ENCODE measurements at places on chromosomes 7 and 10.

DNA sequence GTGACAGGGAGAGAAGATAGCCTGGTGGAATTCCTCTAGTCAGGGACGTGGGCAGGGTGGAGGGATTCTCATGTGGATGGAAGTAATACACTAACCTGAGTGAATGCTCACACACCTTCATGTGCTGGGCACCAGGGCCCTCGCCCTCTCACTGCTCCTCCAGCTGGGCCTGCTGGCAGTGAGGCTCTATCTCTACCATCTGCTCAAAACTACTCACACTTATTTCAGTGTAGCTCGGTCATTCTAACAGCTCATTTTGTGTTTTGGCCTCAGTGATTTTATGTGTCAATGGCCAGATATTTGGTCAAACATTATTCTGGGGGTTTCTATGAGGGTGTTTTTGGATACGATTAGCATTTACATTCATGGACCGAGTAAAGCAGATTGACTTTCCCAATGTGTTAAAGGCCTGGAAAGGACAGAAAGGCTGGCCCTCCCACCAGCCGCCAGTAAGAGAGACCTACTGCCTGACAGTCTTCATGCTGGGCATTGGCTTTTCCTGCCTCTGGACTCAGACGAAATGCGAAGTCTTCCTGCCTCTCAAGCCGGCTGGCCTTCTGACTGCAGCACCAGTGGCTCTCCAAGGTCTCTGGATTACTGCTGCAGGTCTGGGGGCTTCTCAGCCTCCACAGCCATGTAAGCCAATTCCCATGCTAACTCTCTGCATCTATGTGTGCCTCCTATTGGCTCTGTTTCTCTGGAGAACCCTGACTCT is 335.4 kb downstream of the CXCL12 start:
- no peak for DNase-seq

GRCh38 chr7:95646350-95646749 is 50.0 kb upstream of the PDK4 start:
- DNase-seq: no peak

GRCh38 chr10:30980951-30981616 is 50.6 kb downstream of the ZNF438 start:
- DNase-seq: no peak

DNA sequence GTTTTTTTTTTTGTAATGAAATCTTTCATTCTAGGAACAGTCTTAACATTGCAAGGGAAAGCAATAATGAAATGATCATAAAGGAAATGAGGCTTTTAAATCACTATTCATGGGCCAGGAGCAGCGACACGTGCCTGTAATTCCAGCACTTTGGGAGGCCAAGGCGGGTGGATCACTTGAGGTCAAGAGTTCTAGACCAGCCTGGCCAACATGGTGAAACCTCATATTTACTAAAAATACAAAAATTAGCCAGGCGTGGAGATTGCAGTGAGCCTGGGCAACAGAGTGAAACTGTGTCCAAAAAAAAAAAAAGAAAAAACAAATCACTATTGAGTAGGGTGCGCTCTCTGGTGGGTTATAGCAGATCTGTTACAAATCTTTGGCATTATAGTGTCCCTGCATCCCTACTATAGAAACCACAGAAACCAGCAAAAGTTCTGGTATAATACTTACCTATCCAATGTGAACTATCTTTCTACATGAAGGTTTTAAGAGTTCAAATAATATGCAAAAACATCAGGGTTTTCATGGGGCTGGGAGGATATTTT is 72.1 kb downstream of the GLI3 start:
- no peak for DNase-seq

DNA sequence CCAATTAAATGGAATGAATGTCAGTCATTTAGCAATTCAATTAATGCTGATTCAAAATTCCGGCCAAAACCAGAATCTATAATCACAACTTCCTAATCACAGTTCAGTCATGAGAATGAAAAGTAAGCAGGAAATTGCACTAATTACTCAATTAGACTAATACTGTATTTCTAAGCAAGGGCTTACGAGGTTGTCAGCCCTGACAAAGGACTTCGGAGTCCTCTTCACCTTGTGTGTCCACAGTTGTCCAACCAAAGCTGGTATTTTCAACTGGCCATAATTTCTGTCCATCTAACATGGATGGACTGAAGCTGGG is 17.4 kb downstream of the CPA1 start:
- DNase-seq: no peak

DNA sequence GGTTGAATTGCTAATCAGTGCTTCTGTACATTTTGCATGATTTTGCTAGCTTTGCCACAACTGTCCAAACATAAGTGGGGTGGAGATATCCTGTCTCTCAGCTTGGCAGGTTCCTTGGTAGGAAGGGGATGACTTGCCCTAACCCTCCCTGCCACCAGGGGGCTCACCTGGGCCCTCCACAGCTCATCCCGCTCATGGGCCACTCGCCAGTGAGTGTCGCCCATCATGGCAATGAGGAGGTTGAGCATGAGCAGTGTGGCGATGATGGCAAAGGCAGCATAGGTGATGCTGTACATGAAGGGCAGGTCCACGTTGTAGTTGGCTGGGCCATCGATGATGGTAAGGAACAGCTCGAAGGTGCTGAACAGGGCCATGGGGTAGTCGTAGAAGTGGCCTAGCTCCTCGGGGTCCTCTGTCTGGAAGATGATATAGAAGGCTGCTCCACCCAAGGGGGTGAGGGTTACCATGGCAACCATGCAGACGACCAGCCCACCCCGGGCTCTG is 12.2 kb downstream of the TRPV6 start:
- no peak for DNase-seq

DNA sequence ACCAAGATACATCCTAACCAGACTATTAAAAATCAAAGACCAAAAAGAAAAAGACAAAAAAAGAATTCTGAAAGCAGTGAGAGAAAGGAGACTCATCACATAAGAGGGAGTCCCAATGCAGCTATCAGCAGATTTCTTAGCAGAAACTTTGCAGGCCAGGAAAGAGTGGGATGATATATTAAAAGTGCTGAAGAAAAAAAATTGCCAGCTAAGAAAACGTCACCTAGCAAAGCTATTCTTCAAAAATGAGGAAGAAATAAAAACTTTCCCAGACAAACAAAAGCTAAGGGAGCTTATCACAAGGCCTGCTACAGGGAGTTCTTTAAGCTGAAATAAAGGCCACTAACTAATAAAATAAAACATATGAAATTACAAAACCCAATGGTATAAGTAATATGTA is 40.5 kb upstream of the CDK6 start:
- no peak for DNase-seq

- no peak for DNase-seq
Observed at GRCh38 chr10:119225083-119225658, 17.8 kb downstream of the GRK5 start.

DNA sequence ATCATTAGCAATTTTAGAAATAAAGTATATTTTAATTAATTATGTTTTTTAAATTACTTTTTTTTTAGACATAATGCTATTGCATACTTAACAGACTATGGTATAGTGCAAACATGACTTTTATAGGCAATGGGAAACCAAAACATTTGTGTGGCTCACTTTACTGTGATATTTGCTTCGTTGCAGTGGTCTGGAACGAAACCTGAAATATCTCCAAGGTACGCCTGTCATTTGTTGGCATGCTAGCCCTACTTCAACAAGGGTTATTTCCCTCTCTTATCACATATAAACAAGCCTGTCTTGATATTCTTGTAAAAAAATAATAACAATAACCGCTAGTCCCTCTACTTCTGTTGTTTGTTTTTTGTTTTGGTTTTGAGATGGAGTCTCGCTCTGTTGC is 74.2 kb downstream of the TYW1B start:
- DNase-seq: no peak

DNA sequence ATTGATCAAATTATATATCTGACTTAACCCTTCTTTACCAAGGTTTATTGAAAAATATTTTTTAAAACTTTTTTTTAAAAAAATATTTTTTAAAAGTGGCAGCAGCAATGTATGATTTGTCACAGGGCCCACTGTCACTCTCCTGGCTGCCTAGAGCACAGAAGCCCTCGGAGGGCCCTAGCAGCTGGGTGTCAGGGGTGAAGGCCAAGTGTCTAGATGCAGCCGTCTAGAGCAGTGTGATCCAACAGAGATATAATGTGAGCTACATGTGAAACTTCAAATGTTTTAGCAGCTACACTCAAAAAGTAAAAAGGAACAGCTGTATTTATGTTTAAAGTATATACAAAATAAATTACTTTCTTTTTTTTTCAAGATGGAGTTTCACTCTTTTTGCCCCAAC is 112.7 kb downstream of the ARHGAP22 start:
- DNase-seq: no peak

DNA sequence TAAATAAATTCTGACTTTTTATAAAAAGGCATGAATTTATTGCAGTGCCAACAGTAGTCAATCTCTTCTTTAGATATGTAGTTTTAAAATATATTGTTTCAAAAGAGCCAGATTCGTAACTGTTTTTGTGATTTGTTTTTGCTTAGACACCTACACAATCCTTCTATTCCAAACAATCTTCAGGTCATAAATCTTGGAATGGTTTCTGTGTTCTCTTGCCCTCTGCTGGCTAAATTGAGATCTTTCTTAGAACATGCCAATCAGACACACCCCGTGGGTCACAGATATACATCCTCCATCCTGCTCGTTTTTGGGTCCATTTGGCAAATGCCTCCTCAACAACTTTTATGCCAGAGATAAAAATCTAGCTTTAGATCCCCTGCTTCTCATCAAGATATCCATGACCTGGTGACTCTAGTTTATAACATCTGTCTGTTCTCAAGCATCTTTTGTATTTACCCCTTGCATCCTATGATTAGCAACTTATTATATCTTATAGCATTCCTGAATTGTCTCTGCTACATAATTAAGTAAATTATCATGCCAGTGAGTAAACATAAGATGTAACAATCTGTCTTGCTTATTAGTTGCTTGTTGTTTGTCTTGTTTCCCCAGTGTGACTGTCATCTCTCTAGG is 35.3 kb upstream of the IFRD1 start:
- DNase-seq: no peak

GRCh38 chr7:116354171-116354545 is 143.8 kb downstream of the TES start:
- DNase-seq: no peak

- DNase-seq: no peak
Observed at GRCh38 chr7:106781828-106782544, 83.1 kb upstream of the PIK3CG start.

- DNase-seq: no peak
Observed at GRCh38 chr10:111128331-111129180, 51.7 kb downstream of the ADRA2A start.

GRCh38 chr7:33250421-33250871 is 121.1 kb downstream of the BBS9 start:
- no peak for DNase-seq

DNA sequence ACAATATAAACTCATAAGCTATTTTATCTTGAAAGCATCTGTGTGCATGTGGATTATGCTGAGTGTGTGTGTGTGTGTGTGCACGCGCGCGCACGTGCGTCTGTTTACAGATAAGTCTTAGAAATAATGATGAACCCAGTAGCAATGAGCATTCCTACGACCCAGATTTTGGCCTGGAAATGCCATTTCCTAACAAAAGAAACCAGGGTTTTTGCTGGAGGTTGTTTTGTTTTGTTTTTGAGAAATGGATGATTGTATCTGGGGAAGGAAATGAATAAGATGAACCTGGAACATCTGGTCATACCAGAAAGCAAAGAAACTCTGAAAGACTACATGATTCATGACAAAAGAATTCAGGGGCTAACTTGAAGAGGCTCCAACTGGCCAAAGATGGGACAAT is 22.1 kb upstream of the LMOD2 start:
- no peak for DNase-seq

- DNase-seq: no peak
Observed at GRCh38 chr7:36653008-36653662, 71.2 kb downstream of the AOAH start.

GRCh38 chr7:139511315-139511714 is 12.2 kb upstream of the CLEC2L start:
- no peak for DNase-seq

DNA sequence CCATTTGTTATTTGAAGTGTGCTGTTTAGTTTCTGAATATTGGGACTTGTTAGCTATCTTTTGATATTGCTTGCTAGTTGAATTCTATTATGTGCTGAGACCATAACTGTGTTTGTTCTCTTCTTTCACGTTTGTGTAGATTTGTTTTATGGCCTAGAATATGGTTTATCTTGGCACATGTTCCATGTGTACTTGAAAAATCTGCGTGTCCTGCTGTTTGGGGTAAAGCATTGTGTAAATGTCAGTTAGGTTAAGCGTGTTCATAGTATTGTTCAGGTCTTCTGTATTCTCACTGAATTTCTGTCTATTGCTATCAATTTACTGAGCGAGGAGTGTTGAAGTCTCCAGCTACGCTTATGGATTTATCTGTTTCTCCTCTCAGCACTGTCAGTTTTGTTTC is 19.4 kb downstream of the MMP21 start:
- DNase-seq: no peak

GRCh38 chr10:1367938-1368841 is 312.0 kb downstream of the WDR37 start:
- DNase-seq: no peak

GRCh38 chr7:71354716-71355115 is 222.8 kb downstream of the GALNT17 start:
- DNase-seq: no peak

DNA sequence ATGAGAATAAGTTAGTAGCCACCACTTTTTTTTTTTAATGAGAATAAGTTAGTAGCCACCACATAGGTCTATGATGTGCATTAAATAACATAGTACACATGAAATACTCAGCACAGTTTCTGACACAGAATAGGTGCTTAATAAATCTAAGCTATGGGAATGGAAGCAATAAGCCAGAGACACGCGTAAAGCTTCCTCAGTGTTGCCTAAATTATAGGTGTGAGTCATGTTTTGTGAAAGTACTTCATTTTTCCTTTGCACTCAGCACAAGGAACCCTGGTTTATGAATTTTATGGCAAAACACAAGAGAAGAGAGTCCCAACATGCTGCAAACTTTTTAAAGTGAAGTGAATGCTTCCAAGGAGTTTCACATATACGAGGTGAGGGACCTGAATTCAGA is 267.4 kb downstream of the RNLS start:
- DNase-seq: no peak

- DNase-seq: no peak
Observed at GRCh38 chr7:92835851-92836488, 403 bp downstream of the CDK6 start.

- DNase-seq: no peak
Observed at GRCh38 chr7:115558161-115558560, 472.4 kb downstream of the TFEC start.

DNA sequence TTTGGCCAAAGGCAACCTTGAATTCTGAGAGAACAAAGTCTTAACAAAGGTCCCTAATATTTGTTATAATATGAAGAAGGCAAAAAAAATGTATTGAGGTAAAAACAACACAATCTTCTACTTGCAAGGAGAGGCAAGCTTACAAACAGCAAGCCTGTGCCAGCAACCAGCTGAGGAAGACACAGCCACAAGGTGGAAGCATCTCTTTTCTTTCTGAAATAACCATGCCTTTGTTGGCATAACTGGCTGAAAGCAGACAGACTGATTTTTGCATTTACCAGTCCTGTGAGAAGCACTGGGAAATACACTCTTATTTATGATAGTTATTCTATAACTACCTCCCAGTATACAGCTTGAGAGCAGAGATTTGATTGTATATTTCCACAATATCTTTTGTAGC is 292.0 kb downstream of the PHTF2 start:
- DNase-seq: no peak

All from stimulated activated CD8-positive, alpha-beta memory T cell treated with anti-CD3 and anti-CD28 coated beads, Interleukin-7, amount 100 ng/mL, for 1 hour (primary cell).